ENCODE measurements at places on chromosomes 7 and 10.

DNA sequence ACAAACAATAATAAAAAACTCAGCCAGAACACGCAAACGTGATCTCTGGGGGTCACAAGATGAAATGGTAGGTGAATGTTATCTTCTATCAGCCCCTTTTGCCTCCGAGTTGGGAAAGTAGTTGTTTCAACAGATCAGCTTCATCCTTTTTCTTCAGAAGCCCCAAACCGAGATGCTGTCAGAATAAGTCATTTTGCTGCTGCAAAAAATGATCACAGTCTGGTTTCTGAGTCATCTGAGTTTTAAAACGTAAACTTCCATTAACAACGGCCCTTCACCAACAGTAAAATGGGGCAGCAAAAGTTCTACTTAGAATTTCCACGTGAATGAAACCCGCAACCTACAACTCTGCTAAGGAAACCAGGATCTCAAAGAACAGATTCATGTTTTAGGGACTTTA is 44.9 kb downstream of the JCAD start:
- DNase-seq: no peak

- DNase-seq: no peak
Observed at GRCh38 chr7:40840990-40841389, 706.2 kb downstream of the SUGCT start.

- no peak for DNase-seq
Observed at GRCh38 chr10:4977025-4977424, 13.8 kb downstream of the AKR1C1 start.

- DNase-seq: peak; percentile 40
Observed at GRCh38 chr7:27532314-27532713, 130.4 kb downstream of the HIBADH start.

DNA sequence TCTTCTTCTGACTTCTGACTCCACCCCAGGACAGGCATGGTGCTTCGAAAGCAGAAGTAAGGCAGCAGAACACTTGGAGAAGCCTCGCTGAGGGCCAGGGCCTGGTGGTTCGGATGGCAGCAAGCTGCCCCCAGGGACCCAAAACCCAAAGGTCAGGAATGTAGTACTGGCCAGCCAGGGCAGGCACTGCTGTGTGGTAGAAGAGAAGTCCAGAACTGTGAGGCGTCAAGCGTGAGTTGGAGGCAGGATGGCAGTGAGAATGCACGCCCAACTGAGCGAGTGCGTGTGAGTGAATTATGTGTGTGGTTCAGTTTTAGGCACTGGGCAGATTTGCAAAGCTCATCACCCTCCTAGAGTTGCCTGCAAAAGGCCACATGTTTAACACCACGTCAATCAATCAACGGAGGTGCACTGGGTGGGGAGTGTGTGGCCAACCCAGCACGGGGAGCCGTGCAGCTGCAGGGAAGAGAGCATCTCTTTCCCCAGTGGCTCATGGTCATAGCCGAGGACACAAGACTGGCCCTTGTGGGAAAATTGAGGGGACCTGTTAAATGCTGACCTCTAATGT is 144.3 kb downstream of the KCNMA1 start:
- DNase-seq: no peak

GRCh38 chr7:11478882-11479281 is 353.1 kb downstream of the THSD7A start:
- no peak for DNase-seq

GRCh38 chr7:88218836-88219605 is 817 bp downstream of the SRI start:
- peak; percentile 60 for DNase-seq

GRCh38 chr7:30770845-30771173 is 408 bp upstream of the MINDY4 start:
- no peak for DNase-seq

- no peak for DNase-seq
Observed at GRCh38 chr7:120394595-120394994, 121.6 kb downstream of the KCND2 start.

- DNase-seq: no peak
Observed at GRCh38 chr10:130188195-130189175, 52.3 kb downstream of the GLRX3 start.

GRCh38 chr7:99623091-99623693 is 6.4 kb downstream of the ZSCAN25 start:
- no peak for DNase-seq

DNA sequence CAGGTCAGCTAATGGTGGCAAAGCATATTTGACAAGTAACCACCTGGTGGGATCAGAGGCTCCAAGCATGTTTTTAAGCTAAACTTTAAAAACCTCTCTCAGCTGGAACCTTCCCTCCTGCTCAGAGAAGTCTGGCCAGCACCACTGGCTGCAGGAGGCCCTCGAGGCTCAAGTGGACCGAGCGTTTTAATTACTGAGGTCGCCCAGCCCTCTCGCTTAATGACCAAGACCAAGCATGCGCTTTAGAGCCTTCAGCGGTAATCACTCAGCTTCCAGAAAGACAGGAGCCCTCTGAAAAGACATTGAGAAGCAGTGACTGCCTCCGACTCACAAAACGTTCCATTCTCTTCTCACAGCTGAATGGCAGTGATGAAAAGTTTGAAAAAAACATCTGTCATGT is 383.4 kb upstream of the ADARB2 start:
- no peak for DNase-seq

All from fibroblast of skin of back (primary cell).